Activated T-helper 1 cell treated with Interleukin-2 at 50 U/mL for 16 hours (primary cell): ENCODE measurements at places on chromosomes 13 and 19.

DNA sequence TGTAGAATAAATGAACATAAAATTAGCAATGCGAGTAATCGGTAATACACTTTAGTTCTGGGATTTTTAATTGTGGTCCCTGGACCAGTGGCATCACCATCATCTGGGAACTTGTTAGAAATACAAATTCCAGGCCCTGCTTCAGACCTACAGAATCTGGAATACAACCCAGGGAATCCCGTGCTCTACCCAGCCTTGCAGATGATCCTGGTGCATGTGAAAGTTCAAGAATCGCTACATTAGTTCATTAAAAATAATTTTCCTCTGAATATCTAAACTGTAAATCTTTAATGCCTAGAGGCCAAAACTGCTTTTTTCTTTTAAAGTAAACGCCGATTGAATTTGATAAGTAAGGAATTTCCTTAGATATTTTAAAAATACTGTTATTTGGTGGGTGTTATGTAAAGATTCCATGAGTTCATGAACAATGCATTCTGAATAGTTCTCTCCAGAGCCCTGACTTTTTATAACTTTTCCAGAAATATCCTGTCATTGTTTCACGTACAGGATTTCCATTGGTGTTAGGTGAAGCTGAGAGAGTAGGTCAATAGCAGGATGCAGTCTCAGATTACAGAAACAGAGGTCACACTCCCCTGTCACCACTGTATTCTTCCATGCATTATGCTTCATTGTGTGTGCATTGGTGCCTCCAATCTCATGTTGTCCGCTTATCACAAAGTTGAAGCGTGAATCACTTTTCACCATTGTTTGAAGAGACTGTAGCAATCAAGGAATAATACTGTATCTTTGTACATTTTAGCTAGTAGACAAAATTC, 596.5 kb upstream of the KLF12 start:
- no peak for DNase-seq

GRCh38 chr19:13959962-13960862, 7.9 kb downstream of the DCAF15 start:
- DNase-seq, result no peak

DNA sequence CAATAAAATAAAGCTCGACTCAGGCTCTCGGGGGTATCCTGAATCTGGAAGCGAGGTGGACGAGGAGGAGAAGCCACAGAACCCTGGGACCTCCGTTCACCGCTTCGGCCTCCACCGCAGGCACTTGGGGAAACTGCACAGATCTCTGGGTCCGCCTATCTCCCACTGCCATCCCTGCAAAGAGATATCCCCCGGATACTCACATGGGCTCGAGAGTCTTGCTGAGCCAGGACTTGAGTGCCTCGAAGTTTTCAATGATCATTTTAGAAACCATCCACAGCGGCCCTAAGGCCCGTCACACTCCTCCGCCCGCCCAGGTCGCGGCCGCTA, 589 bp downstream of the RBM26 start:
- no peak for DNase-seq

- no peak for DNase-seq
These were observed 59.2 kb downstream of the MLLT1 start for GRCh38 chr19:6220385-6221191.

DNA sequence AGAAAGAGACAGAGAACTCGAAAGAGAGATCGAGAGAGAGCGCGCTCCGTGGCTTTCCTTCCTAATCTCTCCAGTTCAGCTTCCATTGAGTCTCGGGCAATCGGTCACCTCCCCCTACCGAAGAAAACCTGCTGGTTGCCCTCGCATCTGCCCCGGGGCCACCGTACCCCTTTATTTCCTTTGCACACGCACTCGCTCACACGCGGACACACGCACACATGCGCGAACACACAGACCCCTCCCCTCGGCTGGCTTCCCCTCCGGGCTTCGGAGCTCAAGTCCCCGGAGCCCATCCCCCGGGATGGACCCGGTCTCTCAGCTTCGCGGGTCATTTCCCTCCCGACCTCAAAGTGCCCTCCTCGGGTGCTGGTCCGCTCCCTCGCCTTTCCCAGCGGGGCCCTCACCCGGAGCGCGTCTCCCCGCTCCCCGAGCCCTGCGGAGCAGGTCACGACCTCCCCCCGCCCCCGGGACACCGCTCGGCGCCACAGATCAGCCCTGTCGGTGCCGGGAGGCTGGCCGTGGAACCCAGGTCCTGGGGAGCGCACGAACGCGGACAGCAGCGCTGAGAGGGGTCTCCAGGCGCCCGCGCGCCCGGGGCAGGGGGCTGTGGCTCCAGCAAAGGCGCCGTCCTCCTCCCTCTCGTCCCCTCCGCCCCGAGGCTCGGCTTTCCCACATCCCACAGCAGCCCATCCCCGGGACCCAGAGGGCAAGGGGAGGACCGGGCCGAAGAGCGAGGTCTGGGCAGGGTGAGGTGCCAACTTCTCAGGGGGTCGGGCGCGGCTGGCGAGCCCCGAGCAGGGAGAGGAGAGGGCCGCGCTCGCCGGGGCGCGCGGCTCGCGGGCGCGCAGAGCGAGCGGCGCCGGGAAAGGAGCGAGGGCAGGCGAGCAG, 1.8 kb downstream of the DACH1 start:
- no peak for DNase-seq

DNA sequence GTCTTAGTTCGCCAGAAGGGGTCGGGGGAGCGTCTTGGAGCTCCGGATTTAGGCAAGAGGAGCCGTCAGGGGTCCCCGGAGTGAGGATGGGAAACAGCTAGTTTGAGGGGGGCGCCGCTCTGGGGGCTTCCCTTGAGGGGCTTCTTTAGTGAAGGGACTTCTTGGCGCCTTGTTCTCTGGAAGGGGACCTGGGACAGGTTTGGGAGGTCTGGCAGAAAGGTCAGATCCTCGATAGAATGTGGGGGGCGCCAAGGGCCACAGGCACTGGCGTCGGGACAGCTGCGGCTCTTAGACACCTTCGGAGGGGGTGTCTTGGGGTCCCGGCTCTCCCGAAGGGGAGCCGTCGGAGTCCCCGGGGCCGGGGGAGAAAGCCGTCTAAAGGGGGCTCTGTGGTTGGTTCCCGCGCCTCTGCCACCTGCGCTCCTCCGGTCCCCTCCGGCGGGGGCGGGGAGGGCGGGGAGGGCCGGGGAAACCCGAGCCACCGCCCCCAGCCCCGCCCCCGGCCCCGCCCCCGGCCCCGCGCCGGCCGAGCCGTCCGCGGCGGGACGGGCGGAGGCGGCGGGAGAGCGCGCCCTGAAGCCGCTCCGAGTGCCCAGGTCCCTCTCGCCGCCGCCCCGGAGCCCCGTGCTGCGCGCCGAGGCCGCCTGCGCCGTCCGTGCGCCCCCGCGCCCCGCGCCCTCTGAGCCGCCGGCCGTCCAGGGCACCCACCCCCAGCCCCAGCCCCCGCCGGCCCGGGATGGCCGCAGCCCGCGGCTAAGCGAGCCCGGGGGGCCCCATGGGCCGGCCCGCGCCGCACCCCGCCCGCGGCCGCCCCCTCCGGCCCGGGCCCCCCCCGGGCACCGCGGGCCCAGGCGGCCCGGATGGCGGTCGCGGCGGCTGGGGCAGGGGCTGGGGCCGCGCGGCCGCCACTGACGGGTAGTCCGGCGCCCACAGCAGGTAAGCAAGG, at the start of gene NRTN:
Gene NRTN, plus strand, starts transcription at position 552 of the 946 bp plus-strand sequence. CDS start 19,099 bp downstream, outside the sequence.
- DNase-seq, result peak; percentile 38

- no peak for DNase-seq
These were observed 11.4 kb downstream of the AKAP8 start for GRCh38 chr19:15368051-15368632.

DNA sequence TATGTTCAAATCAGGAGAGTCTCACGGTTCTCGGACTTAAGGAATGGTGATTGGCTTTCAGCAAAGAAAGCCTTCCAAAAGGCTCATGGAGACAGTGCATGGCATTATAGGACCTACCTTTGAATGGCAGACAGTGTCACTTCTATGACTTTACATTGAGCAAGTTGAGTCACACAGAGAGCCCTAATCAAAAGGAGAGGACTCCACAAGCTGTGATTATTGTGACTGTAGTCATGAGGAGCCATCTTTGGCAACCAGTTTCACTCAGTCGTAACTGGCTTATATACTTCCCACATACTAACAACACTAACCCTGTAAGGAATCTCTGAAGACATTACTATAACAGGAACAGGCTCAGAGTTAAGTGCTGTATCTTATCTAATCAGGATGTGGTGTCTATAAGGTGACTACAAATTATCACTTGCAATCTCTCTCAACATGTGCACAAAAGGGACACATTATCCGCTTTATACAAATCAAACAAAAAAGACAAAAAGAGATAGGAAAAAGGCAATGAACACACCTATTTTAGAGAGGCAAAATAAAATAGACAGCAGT, 6.1 kb downstream of the LGALS14 start:
- DNase-seq, result no peak

GRCh38 chr19:45568732-45569131, 15.9 kb downstream of the OPA3 start:
- DNase-seq, result no peak

- no peak for DNase-seq
These were observed 45.5 kb upstream of the SLC7A9 start for GRCh38 chr19:32914879-32915660.

- DNase-seq, result no peak
These were observed 2.0 kb downstream of the ZBTB7A start for GRCh38 chr19:4064496-4065260.

GRCh38 chr13:98220271-98220791, 43.3 kb upstream of the RNF113B start:
- no peak for DNase-seq
